A549 treated with dexamethasone at 1 μM for 4 hours (cell line): ENCODE measurements at places on chromosomes 5 and 9. TPM values are rescaled to one million over a fixed set of nuclear protein-coding genes. Genes with fewer than 3 reads are reported as not detected.

GZMA gene
- not detected in 5 replicates for total RNA-seq

PCDHB2 gene
- 3.1 to 3.9 TPM (median 3.5 TPM) in 5 replicates for total RNA-seq

BAAT gene
- total RNA-seq, result 0.32 to 0.58 TPM (median 0.42 TPM) in 5 replicates

C9 gene
- not detected in 5 replicates for total RNA-seq

CFAP77 gene
- 0.05 to 0.22 TPM (median 0.07 TPM) in 3 of 5 replicates, not detected in the others for total RNA-seq

CARTPT gene
- not detected in 5 replicates for total RNA-seq

PLAC8L1 gene
- 0.21 to 0.38 TPM (median 0.27 TPM) in 3 of 5 replicates, not detected in the others for total RNA-seq

PDLIM4 gene
- 0.59 to 1.5 TPM (median 1.0 TPM) in 5 replicates for total RNA-seq

SPINK7 gene
- not detected in 5 replicates for total RNA-seq
